CD14-positive monocyte (primary cell): ENCODE measurements at places on chromosomes 6 and 20. TPM values are rescaled to one million over a fixed set of nuclear protein-coding genes. Genes with fewer than 3 reads are reported as not detected.

Gene CD93
- polyA plus RNA-seq, result 48.9 TPM

Gene DOK5
- not detected for polyA plus RNA-seq

Gene PDE10A
- not detected in 2 replicates for polyA plus RNA-seq

Gene HCRTR2
- polyA plus RNA-seq, result not detected

DNA sequence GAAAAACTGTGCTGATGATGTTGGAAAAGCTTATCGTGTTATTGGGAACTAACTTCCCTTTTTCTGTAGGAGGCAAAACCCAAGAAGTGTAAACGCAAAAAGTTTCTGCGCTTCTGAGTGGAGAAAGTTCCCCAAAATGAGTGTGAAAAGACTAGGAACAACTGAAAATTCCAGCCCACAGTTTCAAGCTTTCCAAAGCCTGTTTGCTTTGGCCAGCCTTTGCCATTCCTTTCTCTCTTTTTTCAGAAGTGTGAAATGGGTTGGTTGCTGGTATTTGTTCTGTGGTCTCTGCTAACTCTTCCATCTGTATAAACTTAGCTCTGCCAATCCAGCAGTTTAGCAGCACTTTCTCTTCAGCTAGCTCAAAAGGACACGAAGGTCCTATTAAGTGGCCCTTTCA, 491.3 kb downstream of the MAFB start:
- H3K36me3 ChIP-seq, result no peaks in the 10 kb centered on the region
- no peak overlapping the region for H3K27ac ChIP-seq
- DNase-seq, result peak; percentile 10
- peaks cover 2% of the 10 kb centered on the region for H3K27me3 ChIP-seq
- H3K4me3 ChIP-seq, result no peak overlapping the region

- H3K27me3 ChIP-seq, result no peaks in the 10 kb centered on the region
- no peaks in the 10 kb centered on the region for H3K4me1 ChIP-seq
- DNase-seq, result no peak
- no peaks in the 10 kb centered on the region for H3K36me3 ChIP-seq
- H3K4me3 ChIP-seq, result no peak overlapping the region
- no peak overlapping the region for H3K27ac ChIP-seq
Measured at GRCh38 chr6:19309661-19310060, 527.5 kb upstream of the ID4 start.

DNA sequence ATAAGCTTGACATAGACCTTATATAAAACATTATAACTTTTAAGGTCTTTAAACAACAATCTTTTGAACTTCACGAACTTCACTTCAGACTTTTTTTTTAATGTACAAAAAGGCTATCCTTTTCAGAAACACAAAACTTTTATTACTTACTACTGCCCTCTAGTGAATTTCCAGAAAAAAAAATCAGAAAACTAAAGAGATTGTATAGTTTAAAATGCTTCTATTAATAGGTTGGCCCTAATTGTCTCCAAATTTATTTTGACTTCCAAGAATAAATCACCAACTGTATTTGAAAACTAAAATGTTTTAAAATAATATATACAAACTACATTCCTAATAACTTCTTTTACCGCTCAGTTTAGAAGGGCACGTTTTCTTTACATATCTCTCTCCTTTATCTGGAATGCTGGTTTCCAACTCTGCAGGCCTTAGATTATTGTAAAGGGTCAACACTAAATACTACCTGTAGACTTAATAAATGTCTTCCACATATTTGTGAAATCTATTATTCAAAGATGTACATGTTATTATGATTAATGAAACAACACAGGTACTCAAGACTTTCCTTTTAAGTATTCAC, 66.8 kb downstream of the LMBRD1 start:
- peaks cover 17% of the 10 kb centered on the region for H3K36me3 ChIP-seq
- H3K27me3 ChIP-seq, result no peaks in the 10 kb centered on the region
- DNase-seq, result no peak

DNA sequence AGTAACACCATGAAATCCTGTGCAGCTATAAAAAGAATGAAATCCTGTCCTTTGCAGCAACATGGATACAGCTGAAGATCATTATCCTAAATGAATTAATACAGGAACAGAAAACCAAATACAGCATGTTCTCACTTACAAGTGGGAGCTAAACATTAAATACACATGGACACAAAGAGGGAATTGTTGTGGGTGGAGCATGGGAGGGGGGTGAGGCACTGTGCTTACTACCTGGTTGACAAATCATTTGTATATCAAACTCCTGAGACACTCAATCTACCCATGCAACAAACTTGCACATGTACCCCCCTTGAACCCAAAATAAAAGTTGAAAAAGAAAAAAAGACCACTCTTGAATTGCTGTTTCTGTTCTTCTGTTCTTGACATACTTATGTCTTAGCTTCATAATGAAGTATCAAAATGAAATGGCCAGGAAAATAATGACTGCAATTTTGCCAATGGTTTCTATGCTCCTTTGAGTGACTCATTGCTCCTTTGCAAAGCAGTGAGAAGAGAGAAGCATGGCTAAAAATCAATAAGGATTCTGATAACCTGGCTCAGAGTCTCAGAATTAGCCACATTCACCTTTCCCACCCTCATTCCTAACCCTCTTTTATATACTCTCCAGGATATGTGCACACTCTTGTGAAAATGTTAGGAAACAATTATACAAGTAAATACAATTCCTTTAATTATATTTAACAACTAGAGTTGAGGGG, 71.0 kb downstream of the CYP39A1 start:
- H3K27ac ChIP-seq, result no peak overlapping the region
- no peaks in the 10 kb centered on the region for H3K4me1 ChIP-seq
- no peak overlapping the region for H3K4me3 ChIP-seq
- no peaks in the 10 kb centered on the region for H3K36me3 ChIP-seq
- no peak for DNase-seq
- H3K27me3 ChIP-seq, result no peaks in the 10 kb centered on the region

- H3K27ac ChIP-seq, result no peak overlapping the region
- H3K4me1 ChIP-seq, result no peaks in the 10 kb centered on the region
- no peak for DNase-seq
- no peak overlapping the region for H3K4me3 ChIP-seq
Measured at GRCh38 chr20:1252416-1252815, 13.7 kb upstream of the SNPH start.

DNA sequence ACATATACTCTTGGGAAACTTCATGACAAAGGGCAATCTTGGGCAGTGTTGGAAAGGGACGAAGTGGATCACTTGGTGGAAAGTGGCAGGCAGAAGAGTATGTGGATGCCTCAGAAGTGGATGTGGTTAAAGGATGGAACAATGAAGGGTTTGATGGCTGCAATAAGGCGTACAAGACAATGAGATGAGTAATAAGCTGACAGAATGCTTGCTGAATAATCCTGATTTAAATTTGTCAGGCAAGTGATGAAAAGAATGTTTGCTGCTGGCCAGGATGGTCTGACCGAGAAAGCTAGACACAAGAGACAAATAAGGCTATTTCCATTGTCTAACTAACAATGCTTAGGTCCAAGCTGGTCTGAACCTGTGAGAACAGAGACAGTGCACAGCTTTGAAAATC, 61.6 kb upstream of the CEP85L start:
- H3K27ac ChIP-seq, result no peak overlapping the region
- DNase-seq, result no peak
- H3K27me3 ChIP-seq, result no peaks in the 10 kb centered on the region
- no peak overlapping the region for H3K4me3 ChIP-seq
- H3K36me3 ChIP-seq, result no peaks in the 10 kb centered on the region

- no peaks in the 10 kb centered on the region for H3K27me3 ChIP-seq
- H3K27ac ChIP-seq, result no peak overlapping the region
- H3K36me3 ChIP-seq, result peaks cover 16% of the 10 kb centered on the region
- no peak for DNase-seq
- H3K4me1 ChIP-seq, result no peaks in the 10 kb centered on the region
Measured at GRCh38 chr6:52566201-52566600, 10.7 kb downstream of the TRAM2 start.

- no peaks in the 10 kb centered on the region for H3K36me3 ChIP-seq
- H3K4me3 ChIP-seq, result no peak overlapping the region
- DNase-seq, result no peak
- H3K27me3 ChIP-seq, result no peaks in the 10 kb centered on the region
Measured at GRCh38 chr6:24974182-24975171, 38.7 kb upstream of the RIPOR2 start.

GRCh38 chr6:79778816-79779215, 147.7 kb downstream of the SH3BGRL2 start:
- H3K4me1 ChIP-seq, result peaks cover 13% of the 10 kb centered on the region
- no peak overlapping the region for H3K4me3 ChIP-seq
- no peak overlapping the region for H3K27ac ChIP-seq

DNA sequence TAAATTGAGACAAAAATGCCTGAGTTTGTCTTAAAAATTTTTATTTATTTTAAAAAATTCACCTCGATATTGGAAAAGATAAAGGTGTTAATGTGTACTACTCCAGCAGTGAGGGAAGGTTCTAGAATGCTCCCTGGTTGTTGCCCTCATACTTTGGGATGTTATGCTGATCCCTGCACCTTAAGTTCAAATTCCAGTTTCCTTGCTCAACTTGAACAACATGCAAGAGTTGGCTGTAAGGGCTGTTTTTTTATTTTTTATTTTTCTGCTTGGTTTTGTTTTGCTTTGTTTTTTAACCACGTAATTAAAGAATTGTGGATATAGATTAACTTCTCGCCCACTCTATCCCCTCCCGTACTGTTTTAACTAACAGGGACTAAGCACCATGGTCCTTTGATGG, 158.7 kb upstream of the CITED2 start:
- no peak overlapping the region for H3K4me3 ChIP-seq
- H3K27ac ChIP-seq, result peak overlapping the region; percentile 67
- no peak for DNase-seq
- H3K27me3 ChIP-seq, result no peaks in the 10 kb centered on the region
- H3K4me1 ChIP-seq, result peaks cover 20% of the 10 kb centered on the region
- H3K36me3 ChIP-seq, result no peaks in the 10 kb centered on the region

DNA sequence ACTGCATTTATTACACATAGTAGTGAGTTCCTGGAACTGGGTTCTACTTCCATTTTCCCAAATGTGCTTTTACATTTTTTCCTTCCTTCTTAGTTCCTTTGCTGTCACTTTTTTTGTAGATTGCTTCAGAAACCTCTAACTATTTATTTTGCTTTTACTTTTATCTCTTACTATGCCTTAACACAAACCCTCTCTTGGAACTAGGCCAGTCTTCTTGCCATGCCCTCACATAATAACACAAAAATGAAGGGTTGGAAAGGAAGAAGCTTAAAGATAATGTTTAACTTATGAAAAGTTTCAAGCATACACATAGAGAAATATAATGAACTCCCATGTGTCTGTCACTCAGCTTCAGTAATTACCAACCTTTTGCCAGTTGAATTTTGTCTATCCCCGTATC, 27.1 kb downstream of the TOP1 start:
- no peak overlapping the region for H3K27ac ChIP-seq
- no peak for DNase-seq
- H3K36me3 ChIP-seq, result no peaks in the 10 kb centered on the region
- H3K27me3 ChIP-seq, result no peaks in the 10 kb centered on the region
- H3K4me3 ChIP-seq, result no peak overlapping the region
